ENCODE measurements at places on chromosomes 6 and 20.

DNA sequence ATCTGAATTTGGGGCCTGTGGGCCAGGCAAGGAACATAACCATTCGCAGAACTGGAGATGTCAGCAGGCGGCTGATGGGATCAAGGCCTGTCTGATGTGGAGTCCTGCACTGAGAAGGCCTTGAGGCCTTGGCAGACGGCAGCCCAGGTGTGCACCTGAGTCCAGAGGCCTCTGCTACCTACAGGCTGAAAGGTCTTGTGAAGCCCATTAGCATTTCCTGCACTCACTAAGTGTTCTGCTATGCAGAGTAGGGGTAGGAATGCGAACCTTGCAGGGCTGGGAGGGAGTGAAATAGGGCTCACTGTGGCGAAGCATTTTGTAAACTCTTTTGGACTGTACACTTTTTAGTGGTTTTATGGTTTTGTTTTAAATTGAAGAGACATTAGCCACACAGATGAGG is 48.3 kb upstream of the RNF24 start:
- DNase-seq, result no peak

DNA sequence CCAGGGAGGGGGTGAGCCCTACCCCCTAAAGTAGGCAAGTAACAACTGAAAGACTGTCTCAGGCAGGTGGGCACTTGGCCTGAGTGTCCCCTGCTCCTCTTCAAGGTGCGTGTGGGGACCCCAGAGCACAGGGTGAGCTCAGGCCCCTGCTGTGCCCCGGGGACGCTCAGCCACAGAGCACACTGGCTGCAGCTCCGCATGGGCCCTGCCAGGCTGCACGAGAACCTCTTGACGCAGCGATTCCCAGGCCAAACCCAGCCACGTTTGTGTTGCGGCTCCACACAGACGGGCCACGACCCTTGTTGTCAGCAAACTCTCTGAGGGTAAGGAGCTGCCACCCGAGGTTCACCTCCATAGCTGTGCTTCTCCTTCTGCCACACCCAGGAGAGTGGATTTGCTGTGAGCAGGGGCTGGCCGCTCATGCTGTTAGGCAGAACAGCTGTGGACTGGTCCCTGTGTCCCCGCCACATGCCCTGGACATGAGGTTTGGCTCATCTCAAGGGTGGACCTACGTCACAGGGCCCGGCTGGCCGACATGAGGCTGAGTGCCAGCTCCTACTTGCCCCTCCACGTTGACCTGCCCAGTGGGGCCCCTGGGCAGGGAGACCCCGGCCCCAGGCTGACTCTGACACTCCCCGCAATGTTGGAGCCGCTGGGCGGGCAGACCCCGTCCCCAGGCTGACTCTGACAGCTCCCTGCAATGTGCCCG is 29.7 kb upstream of the GATA5 start:
- DNase-seq, result no peak

- no peak for DNase-seq
Observed at GRCh38 chr20:37407573-37408002, 61.6 kb downstream of the SRC start.

GRCh38 chr20:37845241-37845681 is 57.7 kb upstream of the VSTM2L start:
- no peak for DNase-seq

GRCh38 chr6:79082304-79082703 is 4.2 kb upstream of the PHIP start:
- no peak for DNase-seq

DNA sequence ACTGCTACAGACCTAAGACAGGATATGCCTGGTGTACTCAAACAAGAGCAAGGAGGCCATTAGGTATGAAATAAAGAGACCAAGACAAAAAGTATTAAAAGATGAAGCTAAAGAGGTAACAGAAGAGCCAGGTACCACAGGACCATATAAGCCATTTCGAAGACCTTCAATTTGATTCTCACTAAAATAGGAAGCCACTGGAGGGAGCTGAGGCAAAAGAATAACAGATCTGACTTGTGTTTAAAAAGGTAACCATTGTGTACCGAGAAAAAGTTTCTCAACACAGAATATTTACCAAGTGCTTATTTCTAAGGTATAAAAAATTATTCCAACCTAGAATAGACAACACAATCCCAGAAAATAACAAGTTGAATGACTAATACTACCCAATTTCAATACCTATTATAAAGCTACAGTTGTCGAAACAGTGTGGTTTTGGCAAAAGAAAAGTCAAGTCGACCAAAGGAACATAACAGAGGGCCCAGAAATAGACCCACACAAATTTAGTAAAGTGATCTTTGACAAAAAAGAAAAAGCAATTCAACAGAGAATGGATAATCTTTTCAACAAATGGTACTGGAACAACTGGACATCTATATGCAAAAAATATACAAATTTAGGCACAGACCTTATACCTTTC is 125.3 kb upstream of the DST start:
- no peak for DNase-seq

- DNase-seq, result no peak
Observed at GRCh38 chr6:3664625-3665041, 86.9 kb downstream of the PXDC1 start.

- DNase-seq, result no peak
Observed at GRCh38 chr6:84764332-84765049, at the start of gene TBX18. TBX18 (minus strand) TSS chr6:84764598; CDS start chr6:84764181, 417 bp downstream.

GRCh38 chr6:137749696-137750211 is 117.3 kb upstream of the TNFAIP3 start:
- no peak for DNase-seq

GRCh38 chr20:5080384-5080877 is 39.3 kb downstream of the PCNA start:
- no peak for DNase-seq

- no peak for DNase-seq
Observed at GRCh38 chr6:94099072-94099471, 679.7 kb upstream of the EPHA7 start.

GRCh38 chr6:37077191-37077904 is 71.9 kb downstream of the FGD2 start:
- DNase-seq, result no peak

GRCh38 chr6:98775205-98775604 is 59.2 kb upstream of the POU3F2 start:
- no peak for DNase-seq

GRCh38 chr6:12844284-12845223 is 128.0 kb downstream of the PHACTR1 start:
- no peak for DNase-seq

- DNase-seq, result no peak
Observed at GRCh38 chr6:119444642-119445557, 95.3 kb upstream of the MAN1A1 start.

DNA sequence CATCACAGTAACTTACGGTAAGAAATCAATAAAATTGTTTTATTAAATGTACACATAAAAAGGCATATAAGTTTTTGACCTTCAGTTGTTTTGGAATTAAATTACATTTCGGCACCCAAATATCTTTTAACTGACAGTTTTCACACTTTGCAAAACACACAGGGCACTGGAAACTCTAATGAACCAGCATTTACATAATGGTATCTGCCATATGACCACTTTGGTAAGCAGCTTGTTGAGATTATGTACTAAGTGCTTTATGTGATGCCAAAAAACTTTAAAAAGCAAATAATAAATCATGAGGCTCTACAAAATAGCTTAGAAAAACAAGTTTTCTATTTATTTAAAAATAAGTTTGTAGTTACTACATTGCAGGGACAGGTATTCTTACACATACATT is 68.2 kb downstream of the IRAK1BP1 start:
- DNase-seq, result no peak

GRCh38 chr6:113921299-113921904 is 49.5 kb downstream of the HDAC2 start:
- DNase-seq, result no peak

- no peak for DNase-seq
Observed at GRCh38 chr20:47253872-47254271, 102.6 kb downstream of the ZMYND8 start.

DNA sequence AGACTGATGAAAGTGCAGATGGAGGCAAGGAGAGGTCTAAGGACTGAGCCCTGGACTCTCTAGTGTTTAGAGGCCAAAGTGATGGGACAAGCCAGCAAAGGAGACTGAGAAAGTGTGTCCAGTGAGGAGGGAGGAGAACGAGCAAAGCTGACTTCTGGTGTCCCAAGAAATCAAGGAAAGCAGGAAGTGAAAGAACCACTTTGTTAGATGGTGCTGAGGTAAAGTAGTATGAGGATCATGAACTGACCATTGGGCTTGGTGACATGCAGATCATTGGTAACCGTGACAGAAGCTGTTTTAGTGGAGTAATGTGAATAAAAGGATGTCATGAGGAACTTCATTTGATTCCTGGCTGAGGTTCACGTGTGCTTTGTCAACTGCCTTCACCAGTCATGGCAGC is 108.4 kb downstream of the SLX4IP start:
- no peak for DNase-seq

- no peak for DNase-seq
Observed at GRCh38 chr20:8144282-8145245, 12.5 kb downstream of the PLCB1 start.

GRCh38 chr20:8834851-8835250 is 234.0 kb upstream of the PLCB4 start:
- no peak for DNase-seq

DNA sequence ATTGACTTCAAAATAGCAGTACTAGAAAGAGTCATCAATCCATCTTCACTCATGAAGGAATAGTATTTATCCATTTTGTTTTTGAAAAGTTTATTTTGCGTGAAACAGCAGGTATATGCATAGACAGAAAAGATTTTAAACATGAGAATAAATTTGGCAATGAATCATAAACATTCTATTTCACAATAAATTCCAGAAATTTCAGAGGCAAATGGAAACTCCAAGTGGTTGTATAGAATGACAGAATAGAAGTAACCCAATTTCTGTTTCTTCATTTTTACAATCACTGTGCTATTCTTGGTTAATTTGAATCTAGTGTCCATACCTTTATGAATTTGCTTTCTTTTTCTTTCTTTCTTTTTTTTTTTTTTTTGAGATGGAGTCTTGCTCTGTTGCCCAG is 173.0 kb upstream of the ECI2 start:
- DNase-seq, result no peak

- DNase-seq, result no peak
Observed at GRCh38 chr6:168803874-168804273, 362.9 kb downstream of the SMOC2 start.

DNA sequence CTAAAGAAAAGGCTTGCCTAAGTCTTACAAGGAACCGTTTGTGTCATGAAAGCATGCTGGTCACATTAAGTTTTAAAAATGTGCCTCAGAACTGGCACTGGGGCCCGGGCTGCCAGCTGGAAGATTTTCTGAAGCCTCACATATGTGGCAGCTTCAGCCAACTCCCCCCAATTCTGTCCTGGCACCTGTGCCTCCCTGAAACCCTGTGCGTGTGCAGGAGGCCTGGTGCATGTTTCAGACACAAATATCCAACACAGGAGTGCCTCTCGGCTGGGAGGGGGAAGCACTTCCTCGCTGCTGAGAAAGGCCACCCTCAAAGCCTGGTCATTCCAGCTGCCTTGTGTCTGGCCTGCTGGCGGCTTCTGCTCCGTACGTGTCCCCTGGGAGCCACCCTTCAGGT is 188.5 kb upstream of the SNX9 start:
- no peak for DNase-seq

DNA sequence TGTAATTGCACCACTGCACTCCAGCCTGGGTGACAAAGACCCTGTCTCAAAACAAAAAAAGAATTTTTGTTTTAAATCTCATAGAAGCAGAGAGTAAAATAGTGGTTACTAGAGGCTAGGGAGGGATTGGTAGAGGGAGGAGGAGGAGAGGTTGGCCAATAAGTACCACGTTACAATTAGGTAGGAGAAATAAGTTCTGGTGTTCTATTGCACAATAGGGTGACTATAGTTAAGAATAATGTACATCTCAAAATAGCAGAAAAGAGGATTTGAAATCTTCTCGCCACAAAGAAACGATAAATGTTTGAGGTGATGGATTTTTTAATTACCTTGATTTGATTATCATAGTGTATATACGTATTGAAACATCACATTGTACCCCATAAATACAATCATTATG is 27.1 kb upstream of the TOP1 start:
- DNase-seq, result no peak

DNA sequence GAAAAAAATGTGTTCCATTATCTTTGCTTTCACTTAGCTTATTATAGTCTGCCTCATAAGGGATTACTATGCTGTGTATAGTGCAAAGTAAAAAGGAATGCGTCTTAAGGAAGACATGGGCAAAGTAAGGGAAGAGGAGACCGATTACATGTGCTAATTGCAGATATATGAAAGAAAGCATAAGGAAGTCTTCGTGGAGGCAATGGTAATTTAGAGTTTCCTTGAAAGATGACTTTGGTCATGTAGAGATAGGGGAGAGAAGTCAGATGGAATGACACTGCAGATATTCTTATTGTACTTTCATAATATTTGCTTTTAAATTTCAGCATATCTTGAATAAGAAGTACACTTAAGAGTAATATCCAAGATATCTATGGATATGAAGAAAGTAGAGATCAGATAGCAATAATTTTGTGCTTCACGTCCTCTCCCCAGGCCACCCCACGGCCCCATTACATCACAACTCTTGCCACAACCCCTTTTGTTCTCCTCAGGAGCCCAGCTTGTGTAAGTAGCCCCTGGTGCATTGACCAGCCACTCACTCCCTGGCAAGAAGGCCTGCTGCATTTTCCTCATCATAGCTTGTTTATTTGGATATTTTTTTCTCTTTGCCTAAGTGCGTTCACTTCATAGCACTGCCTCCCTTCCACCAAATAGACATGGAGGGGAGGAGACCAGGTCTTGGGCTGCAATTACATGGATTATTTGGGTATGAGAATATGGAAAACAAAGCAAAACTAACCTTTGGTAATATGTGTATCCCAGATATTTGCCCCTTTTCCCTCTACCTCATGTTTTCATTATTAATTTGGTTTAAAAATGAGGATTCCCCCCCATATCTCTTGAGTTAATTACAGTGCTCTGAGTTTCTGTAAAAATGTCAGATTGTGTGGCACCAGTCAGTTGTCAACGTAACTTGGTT is 30.7 kb upstream of the COL10A1 start:
- no peak for DNase-seq

GRCh38 chr6:1554476-1555310 is 55.0 kb upstream of the FOXC1 start:
- DNase-seq, result peak; percentile 54

GRCh38 chr6:97081010-97081590 is 156.6 kb downstream of the KLHL32 start:
- no peak for DNase-seq

DNA sequence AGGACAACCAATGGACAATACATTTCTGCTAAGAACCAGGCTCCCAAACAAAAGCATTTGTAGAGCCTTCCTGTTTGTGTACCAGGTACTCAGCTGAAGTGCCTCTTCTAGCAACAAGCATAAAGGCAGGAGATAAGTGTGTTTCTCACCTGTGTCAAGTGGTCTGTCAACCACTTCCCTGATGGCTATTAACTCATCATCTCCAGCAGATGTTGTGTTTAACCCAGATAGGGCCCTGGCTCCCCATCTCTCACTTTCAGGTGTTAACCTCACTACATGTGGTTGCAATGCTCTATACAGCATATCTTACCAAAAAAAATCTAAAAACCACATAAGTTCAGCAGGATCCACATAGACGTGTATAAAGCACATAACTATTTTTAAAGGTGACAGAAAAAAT is 9.6 kb upstream of the IL17A start:
- no peak for DNase-seq

DNA sequence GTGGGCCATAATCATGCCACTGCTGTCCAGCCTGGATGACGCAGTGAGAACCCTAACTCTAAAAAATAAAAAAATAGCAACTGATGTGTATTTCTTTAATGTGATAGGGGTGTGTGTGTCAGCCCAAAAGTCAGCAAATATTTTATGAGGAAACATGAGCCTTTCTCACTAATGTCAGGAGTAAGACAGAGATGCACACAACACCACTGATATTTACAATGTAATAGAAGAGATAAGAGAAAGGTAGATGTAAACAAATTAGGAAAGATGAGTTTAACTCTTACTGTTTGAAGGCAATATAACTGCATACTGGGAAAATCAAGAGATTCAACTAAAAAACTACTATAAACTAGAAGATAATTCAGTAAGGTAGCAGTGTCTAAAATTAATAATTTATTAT is 100.0 kb upstream of the BEND3 start:
- DNase-seq, result no peak
